ENCODE measurements at places on chromosomes 5 and 9. TPM values are rescaled to one million over a fixed set of nuclear protein-coding genes. Genes with fewer than 3 reads are reported as not detected.

DNA sequence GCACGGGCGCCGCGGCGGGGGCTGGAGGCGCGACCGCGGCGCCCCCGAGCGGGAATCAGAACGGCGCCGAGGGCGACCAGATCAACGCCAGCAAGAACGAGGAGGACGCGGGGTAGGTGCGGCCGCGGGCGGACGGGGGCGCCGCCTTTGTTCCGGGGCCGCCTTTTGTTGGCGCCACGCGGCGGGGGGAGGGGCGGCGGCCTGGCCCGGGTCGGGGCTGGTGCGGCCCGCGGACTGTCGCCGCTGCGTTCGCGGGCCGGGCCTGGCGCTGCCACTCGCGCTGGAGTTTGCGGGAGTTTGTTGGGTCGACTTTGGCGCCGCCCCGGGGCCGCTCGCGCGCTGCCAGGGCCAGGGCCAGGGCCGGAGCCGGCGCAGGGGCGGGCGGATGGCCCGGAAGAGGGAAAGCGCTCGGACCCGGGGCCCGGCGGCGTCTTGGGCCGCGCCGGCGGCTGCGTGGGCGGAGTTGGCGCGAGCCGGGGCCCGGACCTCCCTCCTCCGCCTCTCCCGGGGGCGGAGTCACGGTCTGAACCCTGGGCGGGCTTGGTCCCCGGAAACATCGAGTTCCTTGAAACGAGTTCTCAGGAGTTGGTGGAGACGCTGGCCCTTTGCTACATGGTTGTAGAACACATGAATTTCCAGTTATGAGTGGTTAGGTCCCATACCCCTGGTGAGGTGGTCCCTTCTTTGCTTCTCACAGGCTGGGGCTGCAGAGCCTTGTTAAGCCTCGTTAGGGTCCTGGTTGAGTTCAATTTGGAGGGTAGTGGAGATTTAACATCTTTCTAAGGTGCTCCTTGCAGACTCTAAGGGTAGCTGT is 809 bp downstream of the HNRNPAB start:
- peak; percentile 74 for DNase-seq

- no peak for DNase-seq
These were observed 344.6 kb upstream of the CTNND2 start for GRCh38 chr5:12248831-12249230.

- no peak for DNase-seq
These were observed 254.8 kb upstream of the PDE4D start for GRCh38 chr5:60148366-60148765.

DNA sequence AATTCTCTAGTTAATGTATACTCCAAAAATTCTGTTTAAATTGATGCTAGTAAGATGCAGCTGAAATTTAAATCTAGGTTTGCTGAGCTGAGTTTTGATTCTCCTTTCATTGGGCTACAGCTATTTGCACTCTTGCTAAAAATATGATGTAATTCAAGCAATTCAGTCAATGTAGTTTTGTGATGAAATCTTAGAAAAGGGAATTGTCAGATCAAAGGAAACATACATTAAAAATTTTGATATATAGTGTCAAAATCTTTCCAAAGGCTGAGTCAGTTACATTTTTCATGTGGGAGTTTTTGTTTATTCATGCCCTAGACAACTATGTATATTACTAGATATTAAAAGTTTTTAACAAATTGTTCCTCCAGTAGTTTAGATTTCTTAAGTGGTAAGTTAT is 334.9 kb upstream of the DAB2 start:
- DNase-seq: no peak

GRCh38 chr5:169856571-169856970 is 123.7 kb downstream of the INSYN2B start:
- no peak for DNase-seq

DNA sequence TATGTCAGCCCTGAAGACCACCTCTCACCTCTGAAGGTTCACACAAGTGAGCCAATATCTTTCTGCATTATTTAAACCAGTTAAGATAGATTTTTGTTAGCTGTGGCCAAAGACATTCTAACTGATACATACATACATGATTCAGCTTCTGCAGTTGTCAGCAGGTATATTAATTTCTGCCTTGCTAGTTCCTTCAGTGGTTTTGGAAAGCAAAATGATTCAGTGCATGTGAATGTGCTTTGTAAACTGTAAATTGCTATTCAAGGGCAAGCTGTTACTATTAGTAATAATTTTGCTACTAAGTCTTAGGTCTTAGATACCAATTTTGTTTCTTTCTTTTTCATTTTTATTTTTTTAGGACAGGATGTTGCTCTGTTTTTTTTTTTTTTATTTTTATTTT is 89.2 kb upstream of the ERBIN start:
- no peak for DNase-seq

GRCh38 chr5:160268121-160268520 is 38.8 kb downstream of the FABP6 start:
- DNase-seq: no peak

GRCh38 chr5:52988335-52989024 is 672 bp upstream of the ITGA2 start:
- no peak for DNase-seq

GRCh38 chr5:140116716-140117115 is 2.8 kb downstream of the PURA start:
- DNase-seq: no peak

DNA sequence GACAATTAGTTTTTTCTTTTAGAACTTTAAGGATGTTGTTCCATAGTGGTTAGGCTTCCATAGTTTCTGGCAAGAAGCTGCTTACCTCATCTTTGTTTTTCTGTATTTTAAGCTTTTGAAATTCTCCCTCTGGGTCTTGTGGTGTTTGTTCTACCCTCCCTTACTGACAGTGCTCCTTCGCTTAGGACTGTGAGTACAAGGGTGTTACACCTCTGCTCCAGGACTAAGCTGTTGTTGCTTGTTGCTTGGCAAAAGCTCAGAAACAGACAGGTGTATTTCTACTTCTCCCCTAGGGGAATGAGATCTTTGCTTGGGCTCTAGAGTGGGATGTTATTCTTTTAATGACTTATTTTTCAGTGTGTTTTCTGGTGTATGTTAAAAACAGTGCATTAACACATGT is 225.2 kb downstream of the WDR70 start:
- no peak for DNase-seq

DNA sequence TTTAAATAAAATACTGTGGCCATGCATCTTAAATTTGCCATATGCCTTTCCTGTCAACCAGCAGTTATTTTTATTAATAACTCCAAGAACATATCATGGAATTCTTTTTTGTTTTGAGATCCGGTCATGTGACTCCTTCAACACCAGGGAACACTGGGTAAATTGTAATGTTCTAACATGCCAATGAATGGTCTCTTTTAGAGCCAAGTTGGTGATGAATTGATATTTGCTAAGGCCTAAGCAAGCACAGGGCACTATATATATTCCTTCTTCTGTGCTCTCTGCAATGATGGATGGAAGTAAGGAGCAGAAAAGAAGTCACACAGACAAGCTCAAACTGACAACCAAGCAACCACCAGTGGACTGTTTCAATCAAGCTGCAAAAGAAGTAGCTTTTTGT is 124.0 kb downstream of the EFNA5 start:
- DNase-seq: no peak

GRCh38 chr9:71814815-71815214 is 46.5 kb upstream of the CEMIP2 start:
- DNase-seq: no peak

DNA sequence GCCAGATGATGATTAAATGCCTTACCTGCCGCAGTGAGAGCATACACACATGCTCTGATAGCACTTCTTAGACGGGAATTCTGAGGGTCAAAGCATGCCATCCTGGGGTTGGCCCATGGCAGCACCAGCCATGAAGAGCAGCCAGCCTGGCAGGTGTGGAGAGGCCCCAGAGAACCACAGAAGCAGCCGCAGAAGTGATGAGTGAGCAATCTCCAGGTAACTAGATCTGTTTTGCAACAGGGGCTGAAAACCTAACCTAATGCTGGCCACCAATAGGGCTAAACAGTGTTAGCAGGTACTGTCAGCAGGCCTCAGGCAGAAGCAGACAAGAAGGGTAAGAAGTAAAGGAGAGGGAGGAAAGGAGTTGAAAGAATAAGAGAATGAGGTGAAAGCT is 33.5 kb upstream of the HOMER1 start:
- no peak for DNase-seq

GRCh38 chr5:38680094-38680825 is 123.8 kb upstream of the LIFR start:
- no peak for DNase-seq

Gene KIF4B
- not detected for total RNA-seq

Gene ABCA1
- 0.89 TPM for total RNA-seq

Gene ARSI
- not detected for total RNA-seq

Gene WNT8A
- not detected for total RNA-seq

Gene PLPP1
- total RNA-seq: 15.5 TPM

Gene CA9
- 0.75 TPM for total RNA-seq

Gene FGD3
- 56.5 TPM for total RNA-seq

Gene DIPK1B
- total RNA-seq: not detected

Gene ZBTB26
- total RNA-seq: 5.4 TPM

Gene DTWD2
- total RNA-seq: 3.3 TPM

Measured in CD8-positive, alpha-beta memory T cell (primary cell).